Stimulated activated CD4-positive, alpha-beta T cell treated with anti-CD3 and anti-CD28 coated beads, Interleukin-12 subunit alpha, Interleukin-12 subunit beta, amount 100 ng/mL, for 48 hours (primary cell): ENCODE measurements at places on chromosomes 2 and 18.

DNA sequence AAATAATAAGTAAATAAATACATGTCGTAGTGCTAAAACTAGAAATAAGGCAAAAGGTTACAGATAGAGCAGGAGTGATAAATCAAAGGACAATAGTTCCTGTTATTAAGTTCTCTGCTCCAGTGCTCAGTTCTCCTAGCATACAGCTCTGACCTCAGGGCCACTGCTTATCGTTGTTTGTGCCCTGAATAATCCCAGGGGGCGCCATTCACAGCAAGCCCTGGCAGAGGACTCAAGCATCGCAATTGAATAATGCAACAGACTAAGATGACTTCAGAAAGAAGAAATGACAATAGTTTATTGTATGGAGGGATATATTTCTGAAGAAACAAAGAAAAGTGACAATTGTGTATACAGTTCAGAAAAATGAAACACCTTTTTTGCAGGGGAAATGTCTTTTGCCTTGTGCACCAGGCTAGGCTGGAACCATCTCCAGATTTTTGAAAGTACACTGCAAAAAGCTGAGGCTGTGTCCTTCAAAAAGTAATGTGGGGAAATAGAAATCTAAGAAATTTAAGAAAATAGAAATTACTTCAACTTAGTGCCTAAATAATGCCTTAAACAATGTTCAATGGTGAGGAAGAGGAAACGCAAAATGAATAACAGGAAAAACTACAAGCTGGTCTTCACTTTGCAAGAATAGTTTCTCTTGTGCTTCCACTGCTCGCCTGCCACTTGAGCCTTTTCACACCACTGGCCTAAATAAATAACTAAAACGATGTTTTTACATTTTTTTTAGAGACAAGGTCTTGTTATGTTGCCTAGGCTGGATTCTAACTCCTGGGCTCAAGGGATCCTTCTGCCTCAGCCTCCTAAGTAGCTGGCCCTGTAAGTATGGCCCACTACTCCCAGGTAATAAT is 19.0 kb upstream of the CCNYL1 start:
- peak; percentile 17 for DNase-seq

- DNase-seq = no peak
These were observed 91.8 kb downstream of the DGKD start for GRCh38 chr2:233446121-233446520.

DNA sequence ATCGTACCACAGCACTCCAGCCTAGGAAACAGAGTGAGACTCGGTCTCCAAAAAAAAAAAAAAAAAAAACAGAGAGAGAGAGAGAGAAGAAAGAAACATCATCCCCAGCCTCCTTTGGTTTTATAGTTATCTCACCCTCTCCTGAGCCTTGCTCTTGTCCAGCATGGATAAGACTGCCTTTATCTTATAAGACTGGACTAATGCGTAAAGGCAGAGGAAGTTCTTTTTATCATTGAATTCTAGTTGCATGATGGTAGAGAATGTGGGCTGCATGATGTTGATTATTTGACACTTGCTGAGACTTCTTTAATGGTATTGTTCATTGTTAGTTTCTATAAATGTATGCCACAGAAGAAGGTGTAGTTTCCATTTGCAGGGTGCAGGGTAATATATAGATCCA is 124.4 kb downstream of the ZBTB7C start:
- no peak for DNase-seq

- DNase-seq = no peak
These were observed 136.1 kb downstream of the TMEM200C start for GRCh38 chr18:5759194-5759593.

- DNase-seq = no peak
These were observed 11.6 kb downstream of the GPD2 start for GRCh38 chr2:156447761-156448160.

DNA sequence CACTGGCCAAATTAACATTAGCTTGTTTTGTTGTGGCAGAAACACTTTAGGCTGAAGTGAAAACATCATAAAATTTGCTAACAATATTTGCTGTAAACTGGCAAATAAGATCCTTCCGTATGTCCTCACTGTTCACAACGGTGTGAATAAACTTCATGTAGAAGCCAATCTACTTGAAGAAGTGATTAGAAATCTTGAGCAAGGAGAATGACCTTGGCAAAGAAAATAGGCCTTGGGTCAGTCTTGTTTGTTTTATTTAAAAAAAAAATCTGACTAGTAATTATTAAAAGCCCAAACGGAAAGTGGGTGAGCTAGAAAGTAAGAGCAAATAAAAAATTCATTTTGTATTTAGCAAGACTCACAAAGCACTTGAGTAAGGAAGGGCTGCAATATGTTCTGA is 197.0 kb downstream of the CPS1 start:
- DNase-seq = no peak
